Neural progenitor cell (in vitro differentiated cells): ENCODE measurements at places on chromosomes 12 and 14. TPM values are rescaled to one million over a fixed set of nuclear protein-coding genes. Genes with fewer than 3 reads are reported as not detected.

DNA sequence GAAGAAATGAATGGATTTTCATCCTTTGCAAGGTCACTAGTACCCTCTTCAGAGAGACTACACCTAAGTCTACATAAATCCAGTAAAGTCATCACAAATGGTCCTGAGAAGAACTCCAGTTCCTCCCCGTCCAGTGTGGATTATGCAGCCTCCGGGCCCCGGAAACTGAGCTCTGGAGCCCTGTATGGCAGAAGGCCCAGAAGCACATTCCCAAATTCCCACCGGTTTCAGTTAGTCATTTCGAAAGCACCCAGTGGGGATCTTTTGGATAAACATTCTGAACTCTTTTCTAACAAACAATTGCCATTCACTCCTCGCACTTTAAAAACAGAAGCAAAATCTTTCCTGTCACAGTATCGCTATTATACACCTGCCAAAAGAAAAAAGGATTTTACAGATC, 40.8 kb downstream of the SPATA7 start:
- no peaks in the 10 kb centered on the region for H3K27me3 ChIP-seq
- no peaks in the 10 kb centered on the region for H3K36me3 ChIP-seq
- peak; percentile 7 for DNase-seq
- peaks cover 6% of the 10 kb centered on the region for H3K4me1 ChIP-seq

DNA sequence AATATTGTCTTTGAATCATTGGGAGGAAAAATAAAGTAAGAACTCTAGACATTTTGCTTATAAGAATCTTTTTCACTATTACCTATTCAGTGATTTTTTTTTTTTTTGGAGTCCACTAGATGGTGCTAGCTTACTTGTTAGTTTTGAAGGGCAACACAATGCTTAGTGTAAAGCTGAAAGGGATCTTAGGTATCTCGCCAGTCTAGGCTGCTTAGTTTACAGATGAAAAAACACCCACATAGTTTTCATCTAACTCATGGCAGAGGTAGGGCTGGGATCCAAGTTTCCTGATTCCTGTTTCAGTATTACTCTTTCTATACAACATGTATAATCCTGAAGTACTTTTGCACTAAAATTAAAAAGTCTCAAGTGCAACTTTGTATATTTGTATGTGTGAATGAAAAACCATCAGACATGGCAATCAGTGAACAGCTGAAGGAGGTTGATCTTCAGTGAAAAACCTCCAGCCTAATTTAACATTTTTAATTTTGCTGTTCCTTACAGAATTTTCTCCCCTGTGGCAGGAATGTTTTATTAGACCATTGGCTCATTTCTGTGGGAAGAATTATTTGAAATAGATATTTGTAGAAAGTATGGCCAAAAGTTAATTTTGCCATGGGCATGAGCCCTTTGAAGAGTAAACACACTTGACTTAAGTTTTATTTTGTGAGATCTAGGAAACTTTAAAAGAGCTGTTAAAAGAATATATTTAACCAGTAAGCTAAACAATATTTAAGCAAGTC, 40.7 kb downstream of the LRRIQ1 start:
- peak; percentile 77 for DNase-seq
- no peaks in the 10 kb centered on the region for H3K36me3 ChIP-seq
- H3K27me3 ChIP-seq, result no peaks in the 10 kb centered on the region
- H3K4me1 ChIP-seq, result no peaks in the 10 kb centered on the region
- no peak overlapping the region for H3K27ac ChIP-seq

- no peaks in the 10 kb centered on the region for H3K4me1 ChIP-seq
- H3K36me3 ChIP-seq, result no peaks in the 10 kb centered on the region
- no peaks in the 10 kb centered on the region for H3K27me3 ChIP-seq
- no peak overlapping the region for H3K27ac ChIP-seq
Observed at GRCh38 chr14:61836807-61837206, 74.6 kb downstream of the SNAPC1 start.

DNA sequence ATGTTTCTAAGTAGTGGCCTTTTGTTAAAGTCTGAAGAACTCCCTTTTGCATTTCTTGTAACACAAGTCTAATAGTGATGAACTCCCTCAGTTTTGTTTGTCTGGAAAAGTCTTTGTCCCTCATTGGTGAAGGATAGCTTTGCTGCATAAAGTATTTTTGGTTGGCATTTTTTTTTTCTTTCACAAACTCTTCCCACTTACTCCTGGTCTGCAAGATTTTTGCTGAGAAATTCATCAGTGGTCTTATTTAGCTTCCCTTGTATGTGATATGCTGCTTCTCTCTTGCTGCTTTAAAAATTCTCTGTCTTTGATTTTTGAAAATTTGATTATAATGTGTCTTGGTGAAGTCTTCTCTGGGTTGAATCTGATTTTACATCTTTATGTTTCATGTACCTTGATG, 22.7 kb downstream of the TRMT5 start:
- no peak overlapping the region for H3K4me3 ChIP-seq
- H3K27ac ChIP-seq, result no peak overlapping the region
- H3K4me1 ChIP-seq, result no peaks in the 10 kb centered on the region
- peaks cover 8% of the 10 kb centered on the region for H3K36me3 ChIP-seq

DNA sequence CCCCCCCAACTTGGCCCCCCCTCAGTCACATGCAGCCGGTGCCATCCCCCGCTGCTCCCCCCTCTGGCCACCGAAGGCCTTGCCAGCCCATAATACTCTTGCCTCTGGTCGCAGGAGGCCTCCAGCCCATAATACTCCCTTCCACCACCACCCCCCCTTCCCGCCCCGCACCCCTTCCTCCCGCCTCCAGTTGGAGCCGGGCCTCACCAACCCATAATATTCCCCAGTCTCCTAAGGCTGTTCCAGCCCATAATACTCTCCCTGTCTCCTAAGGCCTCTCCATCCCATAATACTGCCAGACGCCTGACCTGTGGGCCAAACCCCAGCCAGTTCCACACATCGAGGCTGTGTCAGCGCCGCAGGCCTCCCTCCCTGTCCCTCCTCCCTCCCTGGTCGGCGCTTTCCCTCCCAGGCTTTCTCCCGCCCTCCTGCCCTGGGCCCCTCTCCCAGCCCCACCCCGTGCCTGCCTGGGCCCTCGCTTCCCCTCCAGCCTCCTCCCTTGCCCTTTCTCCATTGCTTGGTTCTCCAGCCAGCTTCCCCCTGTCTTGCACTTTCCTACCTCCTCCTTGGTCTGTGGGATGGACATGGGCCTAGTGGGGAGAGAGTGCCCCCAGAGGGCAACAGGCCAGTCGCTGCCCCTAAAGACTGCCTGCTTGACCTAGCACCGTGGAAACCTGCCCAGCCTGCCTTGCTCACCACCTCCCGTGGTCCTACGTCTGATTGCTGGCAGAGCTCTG, 6.8 kb upstream of the CHD4 start:
- peak; percentile 96 for DNase-seq
- no peak overlapping the region for H3K4me3 ChIP-seq
- H3K36me3 ChIP-seq, result no peaks in the 10 kb centered on the region
- peaks cover 33% of the 10 kb centered on the region for H3K4me1 ChIP-seq
- peak overlapping the region; percentile 77 for H3K27ac ChIP-seq

DNA sequence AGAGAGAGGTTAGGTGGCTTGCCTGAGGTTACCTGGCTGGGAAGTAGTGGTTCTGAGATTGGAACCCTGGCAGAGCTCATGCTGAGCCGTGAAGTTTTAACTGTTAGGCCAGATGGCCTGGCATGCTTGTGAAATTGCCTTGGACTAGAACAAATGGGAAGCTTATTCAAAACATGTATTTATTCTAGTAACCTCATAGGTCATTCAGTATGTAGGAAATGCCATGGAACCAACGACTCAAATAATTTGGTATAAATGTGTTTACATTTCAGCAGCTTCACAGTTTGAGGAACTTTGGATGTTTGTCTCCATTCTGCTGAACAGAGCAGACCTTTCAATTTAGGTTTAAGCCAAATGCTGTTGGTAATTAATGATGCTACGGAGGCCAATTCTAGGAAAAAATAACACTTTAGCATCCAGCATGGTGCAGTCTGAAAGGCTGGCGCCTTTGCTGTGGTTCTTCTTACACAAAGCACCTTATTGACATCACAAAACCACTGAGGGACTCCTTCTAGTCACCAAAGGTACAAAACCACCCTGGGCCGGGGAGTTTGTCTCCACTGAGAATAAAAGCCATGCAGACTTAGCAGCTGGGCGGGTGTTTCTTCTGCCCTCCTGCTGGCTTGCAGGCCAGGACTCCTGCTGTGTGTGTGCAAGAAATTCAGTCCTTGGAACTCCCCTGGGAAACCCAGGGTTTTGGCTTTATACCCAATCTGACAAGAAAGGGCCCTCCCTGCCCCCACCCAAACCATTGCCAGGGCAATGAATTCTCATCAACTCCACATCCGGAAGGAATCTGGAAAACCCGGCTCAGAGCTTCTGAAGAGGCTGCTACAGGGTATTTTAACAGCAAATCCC, 64.2 kb downstream of the ELK3 start:
- no peak overlapping the region for H3K4me3 ChIP-seq
- peak; percentile 66 for DNase-seq
- no peaks in the 10 kb centered on the region for H3K36me3 ChIP-seq
- no peaks in the 10 kb centered on the region for H3K27me3 ChIP-seq

- peaks cover 11% of the 10 kb centered on the region for H3K4me1 ChIP-seq
- H3K4me3 ChIP-seq, result no peak overlapping the region
- DNase-seq, result no peak
- H3K27ac ChIP-seq, result no peak overlapping the region
Observed at GRCh38 chr12:109544955-109545531, 28.3 kb downstream of the MMAB start.

GRCh38 chr12:109817627-109818231, 15.5 kb downstream of the TRPV4 start:
- DNase-seq, result no peak
- H3K36me3 ChIP-seq, result no peaks in the 10 kb centered on the region
- peaks cover 3% of the 10 kb centered on the region for H3K4me1 ChIP-seq
- H3K27ac ChIP-seq, result no peak overlapping the region

GRCh38 chr14:102723650-102724049, 53.6 kb upstream of the TRAF3 start:
- H3K27me3 ChIP-seq, result no peaks in the 10 kb centered on the region
- DNase-seq, result no peak
- no peak overlapping the region for H3K4me3 ChIP-seq
- peaks cover 14% of the 10 kb centered on the region for H3K36me3 ChIP-seq

Gene HOXC10
- total RNA-seq, result not detected in 2 replicates

Gene TAS2R42
- not detected in 2 replicates for total RNA-seq

Gene MORN3
- total RNA-seq, result 0.19 and 1.3 TPM in 2 replicates
